ENCODE measurements at places on chromosomes 3 and 15.

DNA sequence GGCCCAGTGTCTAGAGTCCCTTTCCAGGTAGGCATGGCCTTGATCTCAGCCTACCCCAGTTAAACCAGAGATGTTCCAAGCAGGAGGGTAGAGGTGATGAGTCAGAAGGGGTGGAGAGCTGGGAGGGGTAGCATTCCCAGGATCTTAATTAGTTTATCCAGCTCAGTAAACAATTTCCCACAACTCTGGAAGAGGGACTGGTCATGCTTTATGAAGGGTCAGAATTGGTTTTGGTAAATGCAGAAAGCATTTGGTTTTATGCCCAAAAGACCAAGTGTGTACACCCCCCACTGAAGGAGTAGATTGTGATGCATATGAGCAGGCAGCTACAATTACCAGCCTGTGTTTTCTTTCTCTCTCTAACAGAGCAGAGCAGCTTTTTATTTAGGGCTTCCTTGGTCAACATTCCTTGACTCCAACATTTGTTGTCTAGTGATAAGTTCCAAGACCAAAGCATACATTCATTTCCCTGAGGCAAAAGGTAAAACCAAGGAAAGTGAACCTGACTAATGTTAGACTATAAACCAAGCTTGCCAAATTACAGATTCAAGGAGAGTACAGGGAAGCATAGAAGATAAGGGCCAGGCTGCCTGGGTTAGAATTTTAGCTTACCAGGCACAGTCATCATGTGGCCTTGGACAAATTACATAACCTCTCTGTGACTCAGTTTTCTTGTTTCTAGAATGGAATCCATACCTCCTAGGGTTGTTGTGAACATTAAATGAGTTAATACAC, 17.6 kb downstream of the EXOSC7 start:
- DNase-seq, result no peak

DNA sequence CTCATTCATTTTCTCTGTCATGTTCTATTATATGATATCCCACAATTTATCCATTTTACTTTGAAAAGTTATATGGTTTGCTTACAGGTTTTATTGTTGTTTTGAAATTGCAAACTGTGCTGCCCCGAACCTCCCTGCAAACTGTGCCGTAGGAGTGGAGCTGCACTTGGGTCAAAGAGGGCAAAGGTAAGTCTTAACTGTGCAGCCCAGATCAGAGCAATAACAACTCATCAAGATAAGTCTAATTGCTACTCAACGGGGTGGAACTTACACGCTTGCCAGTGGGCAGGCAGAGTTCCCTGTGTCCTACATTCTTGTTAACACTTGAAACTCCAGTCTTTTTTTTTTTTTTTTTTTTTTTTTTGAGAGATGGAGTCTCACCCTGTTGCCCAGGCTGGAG, 33.2 kb downstream of the ZDHHC19 start:
- no peak for DNase-seq

- DNase-seq, result no peak
Measured at GRCh38 chr3:24730173-24730572, 235.5 kb upstream of the THRB start.

GRCh38 chr15:99985878-99986277, 252.6 kb upstream of the LYSMD4 start:
- no peak for DNase-seq

DNA sequence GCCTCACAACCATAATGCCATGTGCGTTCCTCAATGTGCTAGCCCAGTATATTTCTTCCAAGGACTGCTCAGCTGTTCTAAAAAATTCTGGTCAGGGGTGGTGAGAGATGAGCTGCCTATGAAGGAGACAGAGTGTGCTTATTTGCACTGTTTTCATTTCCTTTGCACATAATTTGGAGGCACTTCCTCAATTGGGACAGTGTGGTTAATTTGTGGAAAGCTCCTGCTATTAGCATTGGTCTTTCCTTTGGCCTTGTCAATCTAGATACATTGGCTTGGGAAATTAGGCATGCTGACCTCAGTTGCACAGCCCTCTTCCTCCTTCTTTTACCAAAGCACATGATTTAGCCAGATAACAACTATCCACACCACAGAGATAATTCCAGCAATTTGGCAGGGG, 9.4 kb downstream of the FAM81A start:
- no peak for DNase-seq

- no peak for DNase-seq
Measured at GRCh38 chr15:71458089-71458660, 342.9 kb downstream of the THSD4 start.
